Posterior cingulate gyrus (tissue), 11 donors: ENCODE measurements at places on chromosomes 12 and 14.

GRCh38 chr12:114408471-114408885, 2.5 kb upstream of the TBX5 start:
- DNase-seq = no peak

DNA sequence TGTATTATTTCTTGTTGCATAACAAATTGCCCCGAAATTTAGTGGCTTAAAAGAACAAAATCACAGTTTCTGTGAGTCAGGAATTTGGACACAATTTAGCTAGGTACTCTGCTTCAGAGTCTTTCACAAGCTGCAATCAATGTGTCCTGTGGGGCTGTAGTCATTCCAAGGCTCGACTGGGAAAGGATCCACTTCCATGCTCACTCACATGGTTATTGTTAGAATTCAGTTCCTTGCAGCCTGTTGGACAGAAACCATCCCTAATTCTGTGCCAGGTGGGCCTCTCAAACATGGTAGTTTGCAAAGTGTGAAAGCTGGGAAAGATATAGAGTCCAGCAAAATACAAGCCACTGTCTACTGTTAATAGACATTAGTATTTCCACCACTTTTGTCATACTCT, 59.7 kb upstream of the ARID2 start:
- no peak for DNase-seq

DNA sequence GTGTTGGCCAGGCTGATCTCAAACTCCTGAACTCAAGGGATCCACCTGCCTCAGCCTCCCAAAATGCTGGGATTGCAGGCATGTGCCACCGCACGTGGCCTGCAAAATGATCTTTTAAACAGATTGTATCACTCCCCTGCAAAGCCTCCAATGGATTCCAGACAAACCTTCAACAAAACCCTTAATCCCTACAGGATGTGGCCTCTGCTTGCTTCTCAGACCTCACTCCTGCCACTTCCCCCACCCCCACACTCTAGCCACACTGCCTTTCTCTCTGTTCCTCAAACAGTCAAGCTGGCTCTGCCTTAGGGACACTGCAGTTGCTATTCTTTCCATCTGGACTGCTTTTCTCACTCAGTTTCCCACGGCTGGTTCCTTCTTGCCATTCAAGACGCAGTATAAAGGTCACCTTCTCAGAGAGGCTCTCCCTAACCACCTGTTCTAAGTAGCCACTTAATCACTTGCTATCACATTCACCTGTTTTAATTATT, 47.3 kb upstream of the TMED10 start:
- peak; percentile 27 for DNase-seq

DNA sequence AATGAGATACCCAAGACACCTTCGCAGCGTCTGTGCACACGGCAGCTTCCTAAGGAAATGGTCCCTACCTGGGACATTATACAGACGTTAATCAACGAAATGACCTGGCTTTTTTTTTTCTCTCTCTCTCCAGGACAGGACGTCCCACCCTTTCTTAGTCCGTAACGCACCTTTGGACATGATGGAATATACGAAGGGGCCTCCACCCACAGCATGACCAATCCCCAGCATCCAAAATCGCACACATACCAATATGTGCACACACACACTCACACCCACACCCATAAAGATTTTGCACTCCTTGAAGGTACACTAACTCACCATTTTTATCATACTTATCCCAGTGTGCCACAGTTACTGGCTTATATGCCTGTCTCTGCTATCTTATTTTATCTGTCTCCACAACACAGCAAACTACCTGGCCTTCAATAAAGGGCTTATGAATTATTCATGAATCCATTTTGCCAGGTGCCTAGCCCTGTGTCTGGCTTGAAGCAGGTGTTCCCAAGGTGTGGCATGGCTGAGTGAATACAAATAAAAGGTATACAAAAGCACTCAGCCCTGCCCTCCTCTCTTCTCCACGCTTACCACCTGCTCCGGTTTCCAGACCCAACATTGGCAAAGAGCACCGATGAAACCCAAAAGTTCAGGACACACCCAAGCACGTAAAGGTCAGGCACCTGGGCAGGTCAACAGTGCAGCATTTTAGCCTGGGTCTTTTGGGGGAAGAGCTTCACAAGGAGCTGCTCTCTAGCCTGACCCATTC, 2.2 kb downstream of the SCNN1A start:
- DNase-seq = peak; percentile 29

DNA sequence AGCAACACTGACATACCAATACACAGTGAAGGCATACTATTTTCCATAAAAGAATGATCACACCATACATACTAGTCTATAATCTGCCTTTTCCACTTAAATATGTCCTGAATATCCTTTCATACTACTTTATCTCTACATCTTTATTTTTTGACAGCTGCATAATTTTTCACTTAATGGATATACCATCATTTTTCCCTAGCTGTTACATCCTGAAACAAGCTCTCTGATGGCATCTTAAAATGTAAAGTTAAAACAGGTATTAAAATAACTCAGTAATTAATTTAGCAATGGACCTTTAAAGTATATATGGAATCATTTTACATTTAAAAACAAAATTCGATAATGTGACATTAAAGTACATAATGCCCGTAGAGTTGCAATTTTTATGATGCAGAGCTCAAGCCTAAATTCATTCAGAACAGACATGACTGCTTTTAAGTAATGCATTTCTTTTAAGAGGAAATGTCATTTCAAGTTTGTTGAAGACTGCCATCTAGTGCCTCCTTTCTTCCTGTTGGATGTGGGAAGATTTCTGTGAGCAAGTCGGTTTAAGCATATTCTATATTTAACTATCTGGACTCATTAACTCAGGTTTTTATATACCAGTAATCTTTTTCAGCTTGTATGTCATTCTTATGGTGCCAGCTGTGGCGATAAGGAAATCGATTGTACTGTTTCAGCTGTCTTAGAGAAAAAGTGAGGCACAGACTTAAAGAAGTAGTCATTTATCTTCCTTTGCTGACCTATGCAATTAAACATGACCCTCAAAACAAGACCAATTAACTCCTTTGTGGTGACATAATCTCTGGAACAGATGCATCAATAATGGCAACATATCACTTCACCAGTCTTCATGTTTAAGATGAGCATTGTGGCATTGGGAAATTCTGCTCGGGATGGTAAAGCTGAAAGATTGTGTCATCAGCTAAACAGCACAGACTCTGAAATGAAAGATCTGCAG, 20.3 kb downstream of the PRICKLE1 start:
- DNase-seq = no peak

GRCh38 chr14:69151458-69152180, 1.3 kb downstream of the DCAF5 start:
- DNase-seq = peak; percentile 92

GRCh38 chr12:93375906-93376305, 1.8 kb upstream of the NUDT4 start:
- no peak for DNase-seq

DNA sequence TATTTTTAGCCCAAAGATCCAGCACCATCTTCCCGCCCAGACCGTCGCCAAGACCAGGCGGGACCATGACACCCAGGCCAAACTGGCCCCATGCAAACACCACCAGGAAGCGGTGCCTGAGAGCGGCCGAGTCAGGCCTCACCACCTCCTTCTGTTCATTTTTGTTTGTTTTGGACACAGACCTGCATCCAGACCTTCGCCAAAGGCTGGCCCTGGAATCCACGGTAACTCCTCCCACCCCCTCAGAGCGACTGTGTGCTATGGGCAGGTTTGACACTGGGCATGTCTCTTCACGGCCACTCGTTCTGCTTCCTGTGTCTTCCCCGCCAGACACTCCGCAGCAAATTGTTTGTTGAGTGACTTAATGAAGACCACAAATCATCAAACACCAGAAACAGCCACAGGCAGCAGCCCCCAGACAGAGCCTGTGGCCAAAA, 47.1 kb downstream of the NCOR2 start:
- DNase-seq = no peak

DNA sequence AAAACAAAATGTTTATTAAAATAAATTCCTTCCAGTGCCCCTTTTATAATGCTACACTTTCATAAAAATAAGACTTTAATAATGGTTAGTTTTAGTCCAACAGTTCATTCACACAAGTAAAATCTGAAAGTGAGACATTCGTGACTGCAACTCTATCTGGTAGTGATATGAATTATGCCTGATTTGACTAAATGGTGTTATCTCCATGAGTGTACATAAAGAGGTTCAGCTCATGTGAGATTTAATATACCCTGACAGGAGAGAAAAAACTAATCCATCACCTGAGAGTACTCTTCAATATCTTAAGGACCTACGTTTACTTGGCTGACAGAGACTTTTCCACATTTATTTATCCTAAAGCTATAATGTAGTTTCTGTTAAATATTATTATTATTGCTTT, 34.0 kb downstream of the ERO1A start:
- DNase-seq = no peak

GRCh38 chr14:100304825-100305323, 1.4 kb downstream of the SLC25A29 start:
- no peak for DNase-seq

- DNase-seq = no peak
Measured at GRCh38 chr14:105993814-105994213, 467.4 kb downstream of the TMEM121 start.

DNA sequence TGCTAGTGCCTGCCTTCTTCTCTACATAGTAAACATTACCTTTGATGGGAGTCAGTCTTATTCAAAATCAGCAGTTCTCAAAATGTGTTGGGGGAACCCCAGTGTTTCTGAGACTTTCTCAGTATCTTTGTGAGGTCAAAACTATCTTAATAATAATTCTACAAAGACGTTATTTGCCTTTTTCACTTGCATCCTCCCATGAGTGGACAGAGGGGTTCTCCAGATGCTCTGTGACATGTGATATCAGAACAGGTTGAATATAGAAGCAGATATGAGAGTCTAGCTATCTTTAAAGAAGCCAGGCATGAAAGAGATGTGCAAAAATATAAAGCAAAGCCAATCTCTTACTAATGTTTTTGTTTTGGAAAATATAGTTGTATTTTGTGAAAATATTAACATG, 144.7 kb downstream of the KTN1 start:
- DNase-seq = no peak

- DNase-seq = no peak
Measured at GRCh38 chr12:93174048-93174447, 203.7 kb upstream of the NUDT4 start.

DNA sequence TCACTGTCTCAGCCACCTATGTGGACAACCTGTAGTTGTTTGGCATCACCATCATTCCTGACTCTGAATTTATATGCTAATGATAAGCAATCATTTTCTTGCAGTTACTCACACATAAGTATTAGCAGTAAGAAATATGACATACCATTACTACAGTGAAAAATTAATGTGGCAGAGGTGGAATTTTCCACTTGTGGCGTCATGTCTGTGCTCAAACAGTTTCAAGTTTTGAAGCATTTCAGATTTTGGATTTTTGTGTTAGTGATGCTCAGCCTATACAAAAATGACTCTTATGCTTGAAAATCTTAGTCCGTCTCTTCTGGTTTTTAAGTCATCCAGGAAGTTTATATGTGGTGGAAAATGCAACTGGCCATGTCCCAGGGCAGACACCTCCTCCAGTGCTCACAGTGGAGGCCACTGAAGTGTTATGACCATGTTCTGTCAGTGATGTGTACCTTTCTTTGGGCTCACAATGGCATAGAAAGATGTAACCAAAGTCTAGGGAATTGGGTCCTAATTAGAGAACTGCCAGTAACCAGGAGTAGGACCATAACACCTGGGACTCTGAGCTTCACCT, 220.6 kb downstream of the SYT1 start:
- no peak for DNase-seq

- DNase-seq = no peak
Measured at GRCh38 chr12:75666939-75667334, 155.5 kb upstream of the KRR1 start.

DNA sequence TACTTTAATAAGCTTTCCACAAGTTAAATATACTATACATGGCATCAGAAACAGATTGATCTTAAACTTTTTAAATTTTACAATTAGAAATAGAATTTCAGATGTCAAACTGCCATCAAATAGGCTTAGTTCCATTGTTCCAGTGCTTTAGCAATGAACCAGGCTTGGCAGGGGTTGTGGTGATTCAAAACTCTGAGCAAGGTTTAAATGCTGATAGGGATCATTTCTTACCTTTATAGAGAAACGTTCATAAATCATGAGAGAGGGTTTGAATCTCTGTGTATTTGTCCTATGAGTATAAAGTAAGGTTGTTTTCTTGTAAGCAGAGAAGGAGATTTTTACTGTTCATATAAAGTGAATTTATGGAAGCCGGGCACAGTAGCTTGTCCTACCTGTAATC, 794.5 kb upstream of the TBX3 start:
- no peak for DNase-seq

GRCh38 chr12:70733385-70733784, 96.2 kb upstream of the PTPRB start:
- no peak for DNase-seq

- no peak for DNase-seq
Measured at GRCh38 chr12:124387528-124387911, 92.6 kb downstream of the RFLNA start.

GRCh38 chr14:101594511-101595148, 33.3 kb downstream of the DIO3 start:
- DNase-seq = no peak

DNA sequence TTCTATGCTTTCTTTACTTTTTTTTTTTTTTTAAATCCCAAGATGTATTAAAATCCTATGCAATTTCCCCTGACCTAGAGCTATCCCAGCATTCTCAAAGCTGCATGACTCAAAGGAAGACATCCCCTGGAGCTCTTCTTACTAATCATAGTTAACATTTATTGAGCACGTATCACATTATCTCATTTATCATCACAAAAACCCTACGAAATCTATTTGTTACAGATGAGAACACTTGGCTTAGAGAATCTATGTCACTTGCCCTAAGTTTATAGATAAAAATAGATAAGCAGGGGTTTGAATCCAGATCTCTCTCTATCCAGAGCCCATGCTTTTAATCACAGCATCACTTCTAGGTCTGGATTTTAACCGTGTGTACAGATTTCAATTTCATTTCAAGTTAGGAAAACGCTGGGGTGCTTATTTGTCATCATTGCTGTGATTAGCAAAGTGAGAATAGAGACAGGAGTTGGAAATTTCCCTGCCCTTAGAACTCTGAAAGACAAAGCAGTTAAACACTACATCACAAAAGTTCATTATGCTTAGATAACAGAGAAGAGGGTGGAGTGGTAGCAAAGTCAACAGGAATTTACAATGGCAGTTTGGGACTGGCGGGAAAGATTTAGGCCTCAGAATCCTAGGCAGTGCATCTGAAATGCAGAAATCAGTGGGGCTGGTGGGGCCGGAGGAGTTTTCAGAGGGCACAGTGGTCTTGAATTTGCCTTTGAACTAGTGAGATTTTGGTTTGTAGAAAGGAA, 177.7 kb upstream of the FRMD6 start:
- DNase-seq = no peak

- DNase-seq = no peak
Measured at GRCh38 chr12:92785563-92785950, 82.8 kb downstream of the PLEKHG7 start.

- DNase-seq = no peak
Measured at GRCh38 chr14:32104803-32105202, 27.7 kb downstream of the ARHGAP5 start.

- no peak for DNase-seq
Measured at GRCh38 chr14:31283578-31284252, 76.1 kb upstream of the HECTD1 start.

- DNase-seq = no peak
Measured at GRCh38 chr14:58792416-58792815, 154.7 kb downstream of the DACT1 start.

- no peak for DNase-seq
Measured at GRCh38 chr12:121181181-121181580, 28.7 kb upstream of the P2RX4 start.
